ENCODE measurements at places on chromosomes 2 and 18. TPM values are rescaled to one million over a fixed set of nuclear protein-coding genes. Genes with fewer than 3 reads are reported as not detected.
A peak's percentile ranks its signal among the peaks of the same experiment; 100 is the strongest.

DNA sequence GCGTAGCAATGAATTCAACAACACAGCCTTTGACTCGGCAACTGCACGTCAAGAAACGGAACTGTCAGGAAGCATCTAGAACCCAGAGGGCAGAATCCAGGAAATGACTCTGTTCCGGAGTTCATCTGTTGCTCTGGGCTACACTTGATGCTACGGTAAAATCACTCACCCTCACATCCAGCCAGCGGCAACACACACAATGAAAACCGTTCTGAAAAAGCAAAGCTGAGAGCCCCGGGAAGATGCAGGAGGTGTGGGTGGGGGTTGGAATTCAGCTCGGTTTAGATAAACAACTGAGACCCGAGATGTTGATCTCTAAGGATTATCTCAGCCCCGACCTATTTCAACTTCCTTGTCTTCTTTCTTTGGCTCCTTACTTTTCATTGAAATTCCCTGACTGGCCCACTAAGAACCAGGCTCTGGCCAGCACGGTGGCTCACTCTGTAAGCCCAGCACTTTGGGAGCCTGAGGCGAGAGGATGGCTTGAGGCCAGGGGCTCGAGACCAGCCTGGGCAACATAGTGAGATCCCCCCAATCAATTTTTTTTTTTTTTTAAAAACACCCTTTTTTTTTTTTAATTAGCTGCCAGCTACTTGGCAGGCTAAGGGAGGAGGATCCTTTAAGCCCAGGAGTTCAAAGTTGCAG, 13.3 kb upstream of the RAB17 start:
- H3K4me1 ChIP-seq: peaks cover 24% of the 10 kb centered on the region
- H3K27ac ChIP-seq: peak overlapping the region; percentile 55
- no peak for DNase-seq
- H3K4me3 ChIP-seq: no peak overlapping the region
- H3K27me3 ChIP-seq: no peaks in the 10 kb centered on the region
- H3K36me3 ChIP-seq: no peaks in the 10 kb centered on the region

Gene SCYGR4
- not detected for total RNA-seq

DNA sequence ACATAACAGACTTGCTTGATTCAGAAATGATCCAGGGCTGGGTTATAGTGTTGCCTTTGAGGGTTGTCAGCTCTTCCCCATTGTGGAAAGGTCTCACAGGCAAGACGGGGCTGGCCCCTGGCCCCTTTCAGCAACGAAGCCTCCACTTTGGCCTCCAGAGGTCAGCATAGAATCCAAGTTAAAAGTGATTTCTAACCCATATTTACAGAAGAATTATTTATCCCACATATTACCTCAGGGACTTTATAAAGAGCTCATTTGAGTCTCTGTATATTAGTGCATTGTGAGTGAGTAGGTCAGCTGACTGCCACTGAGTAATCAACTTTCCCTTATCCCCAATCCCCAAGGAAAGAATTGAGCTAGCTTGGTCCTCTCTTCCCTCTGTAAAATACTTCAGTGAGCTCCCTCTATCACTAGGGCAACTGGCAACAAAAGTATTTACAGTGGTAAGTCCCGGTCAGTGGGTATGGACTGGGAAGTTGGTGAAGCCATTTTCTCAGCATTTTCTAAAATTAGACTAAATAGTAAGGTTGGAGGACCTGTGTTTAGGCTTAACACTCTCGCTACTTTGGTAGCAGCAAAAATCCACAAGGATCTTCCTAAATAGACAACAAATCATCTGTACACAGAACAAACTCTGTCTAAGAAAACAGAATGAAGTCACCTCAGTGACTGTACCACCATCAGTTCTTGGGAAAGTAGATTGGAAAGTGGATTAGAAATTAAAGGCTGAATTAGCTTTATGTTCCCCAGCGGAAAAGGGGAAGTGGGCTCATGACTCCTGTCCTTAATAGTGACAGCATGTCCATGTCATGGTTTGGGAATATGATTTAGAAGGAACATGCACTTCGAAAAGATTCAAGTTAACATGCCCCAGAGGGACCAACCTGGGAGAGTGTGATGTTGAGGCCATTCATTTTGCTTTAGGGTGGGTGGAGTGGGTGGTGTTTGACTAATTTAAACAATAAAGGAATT, 171.0 kb upstream of the SIX3 start:
- H3K4me3 ChIP-seq: no peak overlapping the region
- peaks cover 5% of the 10 kb centered on the region for H3K4me1 ChIP-seq
- H3K27ac ChIP-seq: no peak overlapping the region
- H3K36me3 ChIP-seq: no peaks in the 10 kb centered on the region
- no peak for DNase-seq
- H3K27me3 ChIP-seq: peaks cover 18% of the 10 kb centered on the region

Gene FLACC1
- total RNA-seq: 15.9 TPM

GRCh38 chr2:106759966-106760365, 126.0 kb downstream of the ST6GAL2 start:
- H3K4me1 ChIP-seq: no peaks in the 10 kb centered on the region
- no peaks in the 10 kb centered on the region for H3K36me3 ChIP-seq
- no peaks in the 10 kb centered on the region for H3K27me3 ChIP-seq
- H3K27ac ChIP-seq: no peak overlapping the region

Gene USP37
- total RNA-seq: 8.5 TPM

GRCh38 chr2:71778936-71779773, 325.8 kb downstream of the DYSF start:
- no peaks in the 10 kb centered on the region for H3K36me3 ChIP-seq
- no peak overlapping the region for H3K27ac ChIP-seq

Gene HOXD12
- total RNA-seq: not detected

DNA sequence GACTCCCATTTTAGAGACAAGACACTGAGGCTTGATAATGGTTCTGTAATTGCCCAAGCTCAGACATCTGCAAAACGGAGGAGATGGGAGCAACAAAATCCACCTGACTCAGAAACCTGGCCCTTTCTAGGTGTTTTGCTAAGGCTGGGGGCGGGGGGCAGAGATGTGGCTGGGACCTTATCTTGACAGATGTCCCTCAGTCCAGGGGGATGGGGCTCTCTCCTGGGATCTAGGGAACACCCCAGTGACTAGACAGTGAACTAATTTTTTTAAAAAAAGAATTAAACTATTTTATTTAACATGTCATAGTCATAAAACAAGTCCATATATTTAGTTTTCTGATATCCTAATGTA, 32.0 kb upstream of the HAAO start:
- H3K36me3 ChIP-seq: no peaks in the 10 kb centered on the region
- H3K27me3 ChIP-seq: no peaks in the 10 kb centered on the region
- no peak for DNase-seq
- peaks cover 8% of the 10 kb centered on the region for H3K4me1 ChIP-seq
- H3K27ac ChIP-seq: no peak overlapping the region
- no peak overlapping the region for H3K4me3 ChIP-seq

GRCh38 chr2:126041391-126042047, 614.4 kb upstream of the GYPC start:
- H3K27ac ChIP-seq: no peak overlapping the region
- no peaks in the 10 kb centered on the region for H3K4me1 ChIP-seq
- DNase-seq: no peak

GRCh38 chr2:9699139-9700108, 68.6 kb upstream of the YWHAQ start:
- no peak overlapping the region for H3K27ac ChIP-seq
- DNase-seq: no peak
- H3K36me3 ChIP-seq: no peaks in the 10 kb centered on the region
- no peaks in the 10 kb centered on the region for H3K27me3 ChIP-seq

DNA sequence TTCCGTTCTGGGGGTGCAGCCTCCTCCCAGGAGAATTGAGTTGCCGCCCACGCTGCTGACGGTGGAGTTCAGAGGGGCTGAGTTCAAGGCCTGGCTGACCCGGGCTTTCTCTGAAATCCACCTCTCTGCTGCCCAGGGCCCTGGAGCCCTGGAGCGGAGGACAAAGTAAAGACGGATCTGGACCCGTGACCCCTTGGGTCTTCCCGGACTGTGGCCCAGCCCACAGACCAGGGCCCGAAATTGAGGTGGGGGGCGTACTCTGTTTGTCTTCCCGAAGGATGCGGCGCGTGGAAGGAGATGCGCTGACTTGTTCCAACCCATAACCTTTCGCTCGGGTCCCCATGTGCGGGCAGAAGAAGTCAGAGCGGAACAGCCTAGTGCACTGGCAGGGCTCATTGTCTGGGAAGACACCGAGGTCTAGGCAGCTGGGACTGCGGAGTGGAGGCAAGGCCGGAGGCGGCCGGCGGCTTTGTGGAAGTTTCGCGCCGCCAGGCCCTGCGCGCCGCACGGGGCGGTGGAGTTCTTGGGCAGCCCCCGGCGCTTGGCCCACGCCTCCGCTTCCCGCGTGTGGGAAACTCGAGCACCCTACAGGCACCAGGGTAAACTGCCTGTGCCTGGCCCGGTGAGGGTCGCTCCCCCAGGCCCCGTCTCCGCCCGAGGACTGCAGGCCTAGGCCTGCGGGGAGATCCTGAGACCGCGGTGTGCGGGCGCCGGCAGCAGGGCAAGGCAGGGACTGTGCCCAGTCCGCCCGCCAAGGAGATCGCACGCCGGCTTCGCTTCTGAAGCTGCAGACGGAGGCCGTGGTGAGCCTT, 9.8 kb downstream of the POU3F3 start:
- no peaks in the 10 kb centered on the region for H3K36me3 ChIP-seq
- H3K27ac ChIP-seq: no peak overlapping the region
- DNase-seq: no peak
- no peaks in the 10 kb centered on the region for H3K4me1 ChIP-seq
- H3K27me3 ChIP-seq: peaks cover 100% of the 10 kb centered on the region

- no peaks in the 10 kb centered on the region for H3K4me1 ChIP-seq
- no peak for DNase-seq
- no peak overlapping the region for H3K27ac ChIP-seq
- H3K27me3 ChIP-seq: no peaks in the 10 kb centered on the region
- H3K36me3 ChIP-seq: no peaks in the 10 kb centered on the region
These were observed 47.8 kb upstream of the RHOB start for GRCh38 chr2:20398956-20399567.

- no peak overlapping the region for H3K4me3 ChIP-seq
- DNase-seq: no peak
- H3K27ac ChIP-seq: no peak overlapping the region
- H3K27me3 ChIP-seq: no peaks in the 10 kb centered on the region
- H3K4me1 ChIP-seq: no peaks in the 10 kb centered on the region
These were observed 152.1 kb upstream of the KYNU start for GRCh38 chr2:142725386-142725785.

- peak overlapping the region; percentile 76 for H3K27ac ChIP-seq
- H3K36me3 ChIP-seq: no peaks in the 10 kb centered on the region
- H3K27me3 ChIP-seq: no peaks in the 10 kb centered on the region
- no peak for DNase-seq
These were observed 14.5 kb upstream of the MAT2A start for GRCh38 chr2:85524336-85524908.

GRCh38 chr2:176544991-176545956, 276.0 kb downstream of the MTX2 start:
- no peak overlapping the region for H3K27ac ChIP-seq
- no peak overlapping the region for H3K4me3 ChIP-seq
- H3K27me3 ChIP-seq: peaks cover 18% of the 10 kb centered on the region
- no peaks in the 10 kb centered on the region for H3K36me3 ChIP-seq
- no peak for DNase-seq
- H3K4me1 ChIP-seq: peaks cover 4% of the 10 kb centered on the region

GRCh38 chr2:165706960-165707487, 87.0 kb downstream of the GALNT3 start:
- H3K4me1 ChIP-seq: no peaks in the 10 kb centered on the region
- DNase-seq: no peak
- no peak overlapping the region for H3K27ac ChIP-seq
- no peaks in the 10 kb centered on the region for H3K36me3 ChIP-seq

DNA sequence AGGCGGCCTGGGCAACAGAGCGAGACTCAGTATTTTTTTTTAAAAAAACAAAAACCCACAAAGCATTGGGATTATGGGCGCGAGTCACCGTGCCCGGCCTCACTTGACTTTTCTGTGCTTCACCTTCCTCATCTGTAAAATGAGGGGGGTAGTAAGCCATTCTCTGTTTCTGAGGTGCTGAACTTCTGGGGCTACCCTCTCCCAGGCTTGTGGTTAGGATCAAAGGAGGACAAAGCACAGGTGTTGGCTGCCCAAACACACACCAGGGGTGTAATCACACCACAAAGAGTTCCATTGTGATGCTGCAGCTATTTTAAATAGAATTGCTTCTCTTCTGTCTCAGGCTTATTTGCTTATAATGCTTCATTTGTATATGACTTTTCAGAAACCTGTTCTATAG, 35.8 kb upstream of the INHBB start:
- H3K27ac ChIP-seq: no peak overlapping the region
- no peak overlapping the region for H3K4me3 ChIP-seq
- no peaks in the 10 kb centered on the region for H3K27me3 ChIP-seq
- peaks cover 18% of the 10 kb centered on the region for H3K4me1 ChIP-seq

- H3K4me3 ChIP-seq: no peak overlapping the region
- no peak overlapping the region for H3K27ac ChIP-seq
- H3K27me3 ChIP-seq: peaks cover 15% of the 10 kb centered on the region
- DNase-seq: no peak
These were observed 89.1 kb downstream of the NDUFA10 start for GRCh38 chr2:239935789-239936758.

GRCh38 chr2:18891600-18892345, 302.4 kb upstream of the NT5C1B start:
- H3K4me1 ChIP-seq: peaks cover 5% of the 10 kb centered on the region
- H3K36me3 ChIP-seq: no peaks in the 10 kb centered on the region
- no peak overlapping the region for H3K27ac ChIP-seq
- no peak for DNase-seq
- H3K27me3 ChIP-seq: no peaks in the 10 kb centered on the region
